KG1 (cell line): ENCODE measurements at places on chromosomes 1 and 21.

DNA sequence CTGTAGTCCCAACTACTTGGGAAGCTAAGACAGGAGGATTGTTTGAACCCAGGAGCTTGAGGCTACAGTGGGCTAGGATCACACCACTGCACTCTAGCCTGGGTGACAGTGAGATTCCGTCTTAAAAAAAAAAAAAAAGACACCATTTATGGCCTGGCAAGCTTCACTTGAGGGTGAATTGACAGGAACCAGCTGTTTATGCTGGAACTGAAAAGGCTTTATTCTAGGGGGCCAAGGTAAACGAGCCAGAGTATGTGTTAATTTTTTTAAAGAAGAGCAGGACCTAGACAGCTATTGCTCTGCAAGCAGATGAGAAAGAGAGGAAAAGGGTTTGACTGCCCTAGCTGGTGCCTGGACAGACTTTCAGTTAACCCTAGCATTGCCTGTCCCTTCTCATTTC is 37.0 kb downstream of the S100A6 start:
- no peak for DNase-seq

DNA sequence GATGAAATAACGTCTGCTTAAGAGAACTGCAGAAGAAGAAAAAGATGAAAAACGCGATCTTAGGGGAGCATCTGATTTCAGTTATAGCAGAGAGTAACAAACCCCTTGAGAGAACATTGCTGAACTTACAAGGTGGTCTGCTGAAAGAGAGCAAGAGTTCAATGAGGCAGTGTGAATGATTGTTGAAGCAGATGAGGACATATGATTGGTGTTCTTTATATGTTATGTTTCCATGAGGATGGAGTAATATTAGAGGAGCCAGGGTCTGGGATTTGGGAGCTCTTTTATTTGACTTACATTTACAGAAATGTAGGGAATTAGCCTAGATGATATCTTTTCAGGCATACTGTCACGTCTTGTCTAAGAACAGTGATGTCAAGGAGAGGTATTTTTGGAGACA is 1302.0 kb downstream of the KCNT2 start:
- no peak for DNase-seq

DNA sequence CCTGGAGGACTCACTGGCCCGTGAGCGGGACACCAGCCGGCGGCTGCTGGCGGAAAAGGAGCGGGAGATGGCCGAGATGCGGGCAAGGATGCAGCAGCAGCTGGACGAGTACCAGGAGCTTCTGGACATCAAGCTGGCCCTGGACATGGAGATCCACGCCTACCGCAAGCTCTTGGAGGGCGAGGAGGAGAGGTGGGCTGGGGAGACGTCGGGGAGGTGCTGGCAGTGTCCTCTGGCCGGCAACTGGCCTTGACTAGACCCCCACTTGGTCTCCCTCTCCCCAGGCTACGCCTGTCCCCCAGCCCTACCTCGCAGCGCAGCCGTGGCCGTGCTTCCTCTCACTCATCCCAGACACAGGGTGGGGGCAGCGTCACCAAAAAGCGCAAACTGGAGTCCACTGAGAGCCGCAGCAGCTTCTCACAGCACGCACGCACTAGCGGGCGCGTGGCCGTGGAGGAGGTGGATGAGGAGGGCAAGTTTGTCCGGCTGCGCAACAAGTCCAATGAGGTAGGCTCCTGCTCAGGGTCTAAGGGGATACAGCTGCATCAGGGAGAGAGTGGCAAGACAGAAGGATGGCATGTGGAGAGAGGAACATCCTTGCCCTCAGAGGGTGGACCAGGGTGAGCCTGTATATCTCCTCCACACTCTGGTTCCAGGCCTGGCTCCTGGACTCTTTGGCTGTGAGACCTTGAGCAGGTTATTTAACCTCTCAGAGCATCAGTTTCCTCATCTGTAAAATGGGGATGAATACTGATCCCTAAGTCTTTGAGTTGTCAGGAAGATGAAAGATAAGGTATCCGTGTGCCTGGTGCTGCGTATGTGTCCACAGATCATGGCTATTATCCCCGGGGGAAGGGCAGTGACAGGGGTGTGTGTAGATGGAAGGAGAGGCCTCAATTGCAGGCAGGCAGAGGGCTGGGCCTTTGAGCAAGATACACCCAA is 17.2 kb upstream of the SEMA4A start:
- DNase-seq = no peak

- DNase-seq = no peak
Observed at GRCh38 chr1:229665912-229666558, 40.0 kb downstream of the URB2 start.

DNA sequence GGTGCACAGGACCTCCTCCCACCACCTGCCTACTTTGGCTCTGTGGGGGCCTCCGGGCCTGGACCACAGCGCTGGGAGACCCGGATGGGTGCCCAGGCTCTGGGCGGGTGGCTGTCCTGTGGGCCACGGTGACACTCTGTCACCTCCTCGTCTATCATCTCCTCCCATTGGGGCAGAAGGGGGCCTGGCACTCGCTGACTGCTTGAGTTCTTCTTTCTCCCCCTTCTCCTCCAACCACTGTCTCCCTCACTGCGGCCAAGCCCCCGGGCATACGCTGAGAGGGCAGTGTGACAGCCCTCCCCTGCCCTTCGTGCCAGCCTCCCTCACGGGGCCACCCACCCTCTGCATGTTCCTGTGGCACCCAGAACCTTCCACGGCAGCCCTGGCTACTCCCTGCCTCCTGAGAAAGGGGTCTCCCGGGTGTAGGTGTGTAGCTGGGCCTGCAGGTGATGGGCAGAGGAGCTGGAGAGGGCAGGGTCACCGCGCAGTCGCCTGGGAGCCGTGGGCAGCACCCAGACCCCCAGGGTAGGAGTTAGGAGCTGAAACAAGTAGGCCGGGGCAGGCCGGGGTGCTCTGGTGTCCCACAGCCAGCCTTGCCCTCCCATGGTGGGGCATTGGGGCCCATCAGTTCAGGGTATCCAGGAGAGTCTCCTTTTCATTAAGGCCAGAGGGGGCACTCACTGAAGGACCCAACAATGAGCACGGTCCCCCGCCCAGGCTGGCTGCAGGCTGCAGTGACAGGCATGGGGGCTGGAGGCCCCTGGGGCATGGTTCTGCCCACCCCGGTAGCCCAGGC is 9.2 kb upstream of the ARF1 start:
- DNase-seq = no peak

DNA sequence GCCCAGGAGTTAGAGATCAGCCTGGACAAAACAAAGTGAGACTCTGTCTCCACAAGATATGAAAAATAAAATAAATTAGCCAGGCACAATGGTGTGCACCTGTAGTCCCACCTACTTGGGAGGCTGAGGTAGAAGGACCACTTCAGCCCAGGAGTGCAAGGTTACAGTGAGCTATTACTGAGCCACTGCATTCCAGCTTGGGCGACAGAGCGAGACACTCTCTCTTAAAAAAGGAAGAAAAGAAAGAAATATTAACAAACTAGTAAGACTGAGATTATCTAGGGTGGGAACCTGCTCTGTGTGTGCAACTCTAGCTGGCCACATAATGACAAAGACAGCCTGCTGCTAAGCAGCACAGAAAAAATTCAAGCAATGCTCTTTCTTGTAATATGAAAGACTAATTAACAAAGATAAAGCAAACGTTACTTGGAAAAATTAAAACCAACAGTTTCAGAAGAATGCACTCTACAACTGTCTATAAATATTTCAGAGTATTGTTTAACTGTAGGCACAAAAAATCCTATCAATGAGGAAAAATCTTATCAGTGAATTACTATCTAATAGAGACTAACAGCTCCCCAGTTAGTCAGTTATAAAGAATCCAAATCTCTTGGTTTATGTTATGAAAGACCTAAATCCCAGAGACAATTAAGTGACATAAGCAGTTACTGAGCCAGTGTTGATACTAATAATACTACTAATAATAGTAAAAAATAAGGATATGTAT is 74.5 kb downstream of the ENAH start:
- DNase-seq = no peak

DNA sequence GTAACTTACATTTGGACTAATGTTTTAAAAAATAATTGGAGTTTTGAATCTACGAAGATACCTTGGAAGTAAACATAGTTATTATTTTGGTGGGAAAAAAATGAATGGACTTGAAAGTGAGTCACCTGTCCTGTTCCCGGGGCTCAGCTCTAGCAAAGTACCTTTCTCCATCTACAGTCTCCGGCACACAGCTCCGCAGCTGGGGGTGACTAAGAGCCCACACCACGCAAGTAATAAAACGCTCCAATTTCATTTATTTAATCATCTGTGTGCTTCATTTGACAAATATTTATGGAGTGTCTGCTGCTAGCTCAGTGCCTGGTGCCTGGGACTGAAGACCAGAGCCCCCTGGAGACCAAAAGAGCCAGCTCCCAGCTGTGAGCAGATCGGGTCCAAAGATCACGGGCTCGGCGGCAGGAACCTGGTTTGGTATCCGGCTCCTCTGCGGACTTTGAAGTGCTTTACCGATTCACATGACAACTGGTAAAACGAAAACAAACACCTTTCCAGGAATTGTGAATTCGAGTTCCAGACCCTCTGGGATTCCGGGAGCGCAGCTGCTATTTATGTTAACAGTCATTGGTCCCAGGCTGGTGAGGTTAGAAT is 1.7 kb upstream of the RIPK4 start:
- peak; percentile 19 for DNase-seq

GRCh38 chr1:21936366-21937031 is 611 bp downstream of the HSPG2 start:
- no peak for DNase-seq

DNA sequence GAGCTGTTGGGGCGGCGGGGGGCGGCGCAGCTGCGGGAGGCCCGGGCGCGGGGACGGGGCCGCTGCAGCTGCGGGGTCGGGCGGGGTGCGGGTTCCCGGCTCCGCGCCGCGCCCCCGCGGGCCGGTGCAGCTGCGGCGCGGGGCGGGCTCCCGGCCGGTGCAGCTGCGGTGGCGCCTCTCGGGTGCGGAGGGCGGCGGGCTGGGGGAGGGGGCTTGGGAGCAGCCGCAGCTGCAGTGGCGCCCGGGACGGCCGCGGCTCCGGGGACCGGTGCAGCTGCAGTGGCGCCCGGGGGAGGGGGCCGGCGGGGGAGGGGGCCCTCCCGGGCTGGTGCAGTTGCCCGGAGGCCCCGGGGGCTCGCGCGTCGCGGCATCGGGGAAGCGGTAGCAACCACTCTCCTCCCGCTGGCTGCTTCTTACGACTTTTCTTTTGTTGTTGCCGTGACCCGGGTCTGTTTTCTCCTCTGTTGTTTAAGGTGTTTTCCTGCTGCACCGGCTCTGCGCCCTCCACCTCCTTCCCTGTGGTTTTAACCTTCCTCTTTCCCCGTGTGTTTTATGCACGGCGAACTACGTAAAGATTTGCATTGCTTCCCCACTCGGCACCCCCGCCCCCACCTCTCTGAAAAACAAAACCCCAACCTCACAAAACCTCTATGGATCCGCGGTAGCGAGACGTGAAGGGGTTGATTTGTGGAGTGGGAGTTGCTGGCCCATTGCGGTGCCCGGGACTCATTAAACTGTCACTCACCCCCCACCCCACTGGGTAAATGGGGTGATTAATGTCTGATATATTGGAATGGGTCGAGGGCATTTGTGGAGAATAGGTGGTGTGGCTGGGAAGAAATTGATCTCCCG is 1.7 kb upstream of the ZBTB18 start:
- peak; percentile 50 for DNase-seq

DNA sequence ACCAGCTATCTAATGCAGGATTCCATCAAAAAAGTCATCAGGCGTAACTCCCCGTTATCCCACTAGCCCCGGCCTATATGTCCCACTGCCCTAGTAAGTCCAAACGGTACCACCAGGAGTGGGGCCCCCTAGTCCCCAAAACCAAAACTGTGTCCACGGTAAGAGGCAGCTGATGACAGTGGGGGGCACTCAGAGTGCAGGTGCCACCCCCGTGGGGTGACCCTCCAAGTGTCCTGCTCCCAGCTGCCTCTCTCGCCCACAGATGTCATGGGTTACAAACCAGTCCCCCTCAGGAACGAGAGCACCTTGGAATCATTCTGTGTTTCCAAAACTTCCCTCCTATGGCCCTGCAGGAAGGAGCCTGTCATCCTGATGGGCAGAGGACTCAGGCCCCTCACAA is 10.9 kb upstream of the AURKAIP1 start:
- DNase-seq = no peak

DNA sequence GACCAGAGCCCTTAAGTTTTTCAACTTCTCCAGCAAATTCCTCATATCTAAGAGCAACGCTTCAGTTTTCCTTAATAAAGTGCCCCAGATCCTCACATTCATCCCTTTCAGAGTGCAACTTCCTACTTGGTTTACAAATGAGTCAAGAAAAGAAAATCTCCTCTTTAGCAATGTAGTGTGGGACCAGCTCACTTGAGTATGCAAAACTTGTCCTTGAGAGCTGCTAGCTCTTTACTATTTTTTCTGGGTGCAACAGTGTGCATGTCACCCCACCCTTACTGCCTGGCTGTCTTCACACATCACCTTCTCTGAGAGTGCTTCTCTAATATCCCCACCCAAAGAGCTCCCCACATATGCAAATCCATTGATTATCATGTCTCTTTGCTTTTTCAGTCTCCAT is 203.1 kb upstream of the CAMK1G start:
- no peak for DNase-seq
